Gastrocnemius medialis (tissue), 4 donors: ENCODE measurements at places on chromosomes 11 and 22. TPM values are rescaled to one million over a fixed set of nuclear protein-coding genes. Genes with fewer than 3 reads are reported as not detected.

The TTLL1 gene
- total RNA-seq: 1.3 TPM

The GLB1L3 gene
- total RNA-seq: not detected

The NTM gene
- 0.69 TPM for total RNA-seq

The MEI1 gene
- not detected for total RNA-seq

GRCh38 chr11:122046846-122047245, 69.2 kb downstream of the BLID start:
- DNase-seq: no peak

- no peak for DNase-seq
Measured at GRCh38 chr11:67397536-67397935, 4.1 kb downstream of the PPP1CA start.

- DNase-seq: no peak
Measured at GRCh38 chr11:17347676-17348075, 3.9 kb upstream of the NCR3LG1 start.

GRCh38 chr11:72631806-72632731, 42.2 kb downstream of the PDE2A start:
- peak; percentile 49 for DNase-seq

DNA sequence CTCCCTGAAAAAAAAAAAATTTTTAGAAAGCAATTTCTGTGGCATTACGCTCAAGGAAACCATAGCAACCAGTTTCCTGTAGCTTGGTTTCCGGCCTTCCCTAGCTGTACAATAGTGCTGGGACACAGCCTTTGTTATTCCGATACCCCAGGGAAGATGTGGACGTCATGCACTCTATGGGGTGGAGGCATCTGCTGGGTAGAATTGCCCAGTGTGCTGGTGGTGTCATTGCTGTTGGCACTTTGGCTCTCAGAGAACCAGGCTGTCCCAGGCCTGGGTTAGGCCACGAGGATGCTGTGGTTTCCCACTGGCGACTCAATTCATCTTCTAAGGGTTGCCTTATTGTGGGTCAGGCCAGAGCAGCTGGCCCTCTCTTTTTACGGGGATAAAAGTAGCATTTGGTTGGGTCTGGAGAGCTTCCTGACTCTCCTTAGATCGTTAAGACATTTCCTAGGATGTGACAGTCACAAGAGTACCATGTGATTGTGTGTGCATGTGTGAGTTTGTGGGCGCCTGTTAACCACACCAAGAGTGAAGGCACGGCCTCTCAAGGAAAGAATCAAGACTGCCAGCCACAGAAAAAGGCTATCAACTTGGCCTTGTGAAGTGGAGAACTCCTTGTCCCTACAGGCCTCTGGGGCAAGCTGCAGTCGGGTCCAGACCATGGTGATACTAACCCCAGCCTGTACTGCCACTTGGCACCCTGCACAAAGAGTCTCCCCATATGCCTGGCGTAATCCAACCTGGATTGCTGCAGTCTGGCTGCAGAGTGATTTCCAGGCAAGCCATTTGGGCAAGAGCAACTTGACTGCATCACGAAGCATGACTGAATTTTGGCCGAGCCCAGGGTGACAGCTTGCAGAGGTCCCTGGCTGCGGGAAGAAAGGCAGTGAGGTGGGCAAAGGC, 35.9 kb upstream of the NAV2 start:
- DNase-seq: no peak

DNA sequence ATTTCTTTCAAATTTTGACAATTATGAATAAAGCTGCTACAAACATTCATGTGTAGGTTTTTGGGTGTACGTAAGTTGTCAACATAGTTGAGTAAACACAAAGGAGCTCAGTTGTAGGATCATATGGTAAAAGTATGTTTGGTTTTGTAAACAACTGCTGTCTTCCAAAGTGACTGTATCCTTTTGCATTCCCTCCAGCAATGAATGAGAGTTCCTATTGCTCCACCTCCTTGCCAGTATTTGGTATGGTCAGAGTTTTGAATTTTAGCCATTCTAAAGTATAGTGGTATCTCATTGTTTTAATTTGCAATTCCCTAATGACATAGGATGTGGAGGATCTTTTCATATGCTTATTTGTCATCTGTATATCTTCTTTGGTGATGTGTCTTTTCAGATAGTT, 28.0 kb upstream of the PHOX2A start:
- DNase-seq: no peak
